ENCODE measurements at places on chromosomes 16 and 17.

GRCh38 chr16:66649636-66650205, 45.2 kb downstream of the CMTM3 start:
- DNase-seq, result no peak

GRCh38 chr17:57898487-57899311, 48.9 kb upstream of the MRPS23 start:
- no peak for DNase-seq

DNA sequence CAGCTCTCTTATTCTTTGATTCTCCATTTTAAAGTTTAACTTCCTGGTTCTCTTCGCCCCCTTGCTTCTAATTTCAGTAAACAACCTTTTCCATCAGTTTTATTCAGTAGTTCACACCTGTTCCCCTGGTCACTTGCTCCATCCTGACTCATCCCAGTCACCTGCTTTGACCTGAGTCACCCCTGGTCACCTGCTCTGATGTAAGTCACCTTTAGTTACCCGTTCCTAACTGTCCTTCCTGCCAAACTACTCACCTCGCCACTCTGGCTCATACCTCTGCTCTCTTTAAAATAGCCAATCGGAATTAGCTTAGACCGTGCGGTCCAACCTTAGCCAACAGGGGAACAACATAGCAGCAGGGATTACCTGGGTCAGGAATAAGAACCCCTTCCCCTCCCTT, 4.7 kb upstream of the NLRC5 start:
- no peak for DNase-seq

DNA sequence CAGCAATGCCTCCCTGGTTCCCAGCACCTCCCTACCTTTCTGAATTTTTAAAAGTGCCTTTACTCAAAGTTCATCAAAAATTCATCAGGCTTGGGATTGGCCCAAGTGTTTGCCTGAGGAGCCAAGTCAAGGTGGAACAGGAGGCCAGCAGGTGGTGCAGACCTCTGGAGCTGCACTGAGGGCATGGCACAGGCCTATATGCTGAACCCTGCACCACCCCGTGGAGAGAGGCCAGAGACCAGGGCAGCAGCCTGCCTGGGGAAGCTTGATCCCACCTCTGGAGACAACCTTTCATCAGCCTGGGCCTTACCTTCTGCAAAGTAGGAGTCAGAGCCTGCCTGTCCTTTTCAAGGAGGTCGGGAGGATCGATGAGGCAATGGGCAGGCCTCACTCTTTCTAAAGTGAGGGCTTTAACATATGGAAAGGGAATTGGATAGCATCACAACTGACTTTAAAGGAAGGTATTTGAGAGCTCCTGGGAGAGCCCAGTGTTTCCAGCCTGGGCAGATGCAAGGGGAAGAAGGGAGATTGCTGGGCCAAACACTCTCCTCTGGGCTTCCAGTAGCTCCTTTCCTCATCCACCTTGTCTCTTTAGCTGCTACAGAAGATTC, 31.8 kb upstream of the TMEM132E start:
- DNase-seq, result no peak

DNA sequence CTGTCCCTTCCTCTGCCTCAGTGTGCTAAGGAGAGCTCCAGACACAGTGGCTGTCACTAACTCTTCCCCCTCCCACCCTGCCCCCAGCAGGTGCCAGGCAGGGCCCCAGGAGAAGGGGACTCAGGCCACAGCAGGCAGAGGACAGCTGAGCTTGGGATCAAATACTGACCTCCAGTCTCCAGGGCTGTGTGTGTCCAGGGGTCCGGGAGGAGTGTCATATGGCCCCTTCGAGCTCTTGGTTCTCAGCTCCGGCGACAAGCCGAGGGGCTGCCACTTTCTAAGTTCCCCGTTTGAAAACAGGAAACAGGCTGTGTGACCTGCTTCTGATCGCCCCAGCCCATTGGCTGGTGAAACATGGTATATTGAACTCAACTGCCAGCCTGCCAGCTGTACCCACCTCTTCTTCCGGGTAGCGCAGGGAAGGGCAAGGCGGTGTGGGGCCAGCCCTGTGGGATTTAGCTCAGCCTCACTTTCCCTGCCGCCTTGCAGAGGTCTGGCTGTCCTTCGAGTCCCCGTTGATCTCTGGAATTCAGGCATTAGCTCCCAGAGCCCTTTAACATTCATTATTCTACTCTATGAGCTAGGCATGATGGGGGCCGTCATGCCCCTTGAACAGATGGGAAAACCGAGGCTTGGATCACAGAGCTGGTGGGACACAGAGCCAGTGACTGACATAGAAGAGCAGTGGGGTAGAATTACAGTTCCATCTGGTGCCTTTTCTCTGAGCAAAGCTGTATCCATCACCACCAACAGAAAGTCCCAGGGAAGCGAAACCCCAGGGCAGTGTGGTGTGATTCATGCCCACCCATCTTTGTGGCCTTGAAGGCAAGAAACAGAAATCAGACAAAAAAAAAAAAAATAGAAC, at the start of gene SNX20:
TSS of gene SNX20 (minus strand) at position 292 of the 865 bp plus-strand sequence. CDS start 3,786 bp downstream, outside the sequence.
- no peak for DNase-seq

GRCh38 chr17:44348234-44348987, 3.3 kb downstream of the GRN start:
- DNase-seq, result no peak
